GM23338 (cell line): ENCODE measurements at places on chromosomes 5 and 9.
A peak's percentile ranks its signal among the peaks of the same experiment; 100 is the strongest.

- no peak for DNase-seq
These were observed 55.1 kb upstream of the NRARP start for GRCh38 chr9:137357166-137357565.

DNA sequence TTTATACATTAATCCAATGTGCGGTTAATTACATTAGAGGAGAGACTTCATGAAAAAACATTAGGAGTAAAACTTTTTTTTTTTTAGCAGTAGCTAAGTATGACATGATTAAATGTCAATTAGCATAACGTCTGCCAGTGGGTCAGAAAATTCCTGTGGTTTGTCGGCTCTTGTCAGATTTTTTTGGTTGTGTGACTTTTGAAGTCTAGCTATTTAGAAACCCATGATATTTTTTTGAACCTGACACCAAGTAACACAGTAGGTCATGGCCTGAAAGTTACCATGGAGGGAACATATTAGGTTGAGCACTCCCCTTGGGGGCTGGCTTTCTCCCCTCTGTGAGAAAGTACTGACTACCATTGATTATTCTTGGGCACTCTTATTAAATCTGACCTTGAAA lies 84.8 kb upstream of the ALDH1A1 start:
- no peak for DNase-seq

DNA sequence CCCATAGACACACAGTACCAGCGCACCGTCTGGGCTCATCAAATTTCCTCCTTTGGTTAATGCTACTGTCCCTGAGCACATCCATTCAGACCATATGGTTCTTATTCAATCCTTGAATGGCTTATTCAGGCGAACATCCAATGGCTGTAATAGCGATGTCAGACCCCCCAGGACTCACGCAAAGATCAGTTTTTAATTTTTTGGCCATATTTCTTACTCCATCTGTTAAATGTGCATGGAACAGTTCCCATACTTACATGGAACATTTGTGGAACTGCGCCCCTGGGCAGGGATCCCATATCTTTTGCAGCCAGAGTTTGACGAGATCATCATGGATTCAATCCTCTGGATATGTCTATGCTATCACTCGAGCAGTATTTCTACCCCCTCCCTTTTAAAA lies 213.2 kb downstream of the ADAMTS6 start:
- DNase-seq: no peak

DNA sequence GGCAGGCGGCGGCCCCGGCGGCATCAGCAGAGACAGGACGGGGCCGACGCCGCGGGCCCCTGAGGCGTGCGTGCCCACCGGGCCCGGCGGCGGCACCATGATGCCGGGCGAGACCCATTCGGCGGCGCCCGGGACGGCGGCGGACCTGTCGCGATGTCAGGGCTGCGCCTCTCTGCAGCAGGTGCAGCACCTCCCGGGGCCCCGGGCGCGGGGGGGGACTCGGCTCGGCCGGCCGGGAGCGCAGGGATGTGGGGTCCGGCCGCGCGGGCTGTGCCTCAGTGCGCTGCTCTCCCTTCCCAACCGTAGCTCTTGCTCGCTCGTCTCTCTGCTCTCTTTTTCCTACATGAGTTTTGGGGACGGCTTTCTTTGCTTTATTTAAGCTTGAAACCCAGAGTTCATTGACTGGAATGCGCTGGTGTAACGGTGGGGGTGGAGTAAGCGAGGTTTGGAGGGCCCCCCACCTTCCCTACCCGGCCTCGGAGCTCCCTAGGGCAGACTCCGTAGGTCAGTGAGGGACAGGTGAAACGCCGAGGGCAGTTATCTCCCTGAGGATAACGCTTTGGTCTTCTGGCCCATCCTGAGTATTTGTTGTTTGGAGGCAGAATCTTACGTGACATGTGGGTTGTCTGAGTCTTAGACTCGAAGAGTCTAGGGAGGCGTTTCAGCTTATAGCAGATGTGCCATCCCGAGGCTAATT lies 490 bp downstream of the ICE1 start:
- peak; percentile 39 for DNase-seq

DNA sequence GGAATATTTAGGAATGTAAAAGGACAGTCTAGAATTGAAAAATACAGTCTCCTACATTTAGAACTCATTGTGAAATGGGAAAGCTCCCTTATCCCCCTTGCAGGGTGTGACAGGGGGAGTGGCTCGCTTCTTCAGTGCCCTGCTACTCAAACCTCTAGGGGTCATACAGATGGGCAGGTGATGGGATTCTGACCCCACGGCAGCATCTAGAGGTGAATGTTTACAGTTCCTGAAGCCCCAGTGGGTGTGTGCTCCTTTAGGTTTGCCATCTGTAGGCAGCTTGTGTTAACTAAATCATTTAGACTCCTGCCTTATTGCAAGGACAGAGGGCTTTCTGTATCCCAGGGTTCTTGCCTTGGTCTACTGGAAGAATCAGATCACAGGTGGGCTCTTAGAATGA lies 271.0 kb upstream of the MPDZ start:
- peak; percentile 15 for DNase-seq

GRCh38 chr5:122385286-122385685 lies 73.2 kb downstream of the SNCAIP start:
- DNase-seq: no peak

- DNase-seq: no peak
These were observed 11.9 kb downstream of the DELE1 start for GRCh38 chr5:141935538-141935937.

DNA sequence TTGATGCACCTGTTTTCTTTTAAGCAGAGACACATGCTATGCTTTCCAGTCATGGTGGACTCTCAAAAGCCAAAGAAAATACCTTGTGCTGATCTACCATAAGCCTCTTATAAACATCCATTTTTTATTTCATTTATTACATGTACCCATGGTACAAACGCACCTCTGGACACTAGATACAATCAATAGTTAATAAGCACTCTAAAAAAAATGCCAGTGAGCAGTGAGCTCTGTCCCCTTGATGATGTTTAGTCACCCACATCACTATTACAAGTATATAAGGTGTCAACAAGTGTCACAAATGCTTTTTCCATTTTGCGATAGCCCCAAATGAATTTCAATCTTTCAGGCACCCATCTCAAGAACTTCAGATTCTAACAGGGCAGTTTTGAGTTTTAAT lies 5.9 kb downstream of the KLF4 start:
- DNase-seq: no peak

DNA sequence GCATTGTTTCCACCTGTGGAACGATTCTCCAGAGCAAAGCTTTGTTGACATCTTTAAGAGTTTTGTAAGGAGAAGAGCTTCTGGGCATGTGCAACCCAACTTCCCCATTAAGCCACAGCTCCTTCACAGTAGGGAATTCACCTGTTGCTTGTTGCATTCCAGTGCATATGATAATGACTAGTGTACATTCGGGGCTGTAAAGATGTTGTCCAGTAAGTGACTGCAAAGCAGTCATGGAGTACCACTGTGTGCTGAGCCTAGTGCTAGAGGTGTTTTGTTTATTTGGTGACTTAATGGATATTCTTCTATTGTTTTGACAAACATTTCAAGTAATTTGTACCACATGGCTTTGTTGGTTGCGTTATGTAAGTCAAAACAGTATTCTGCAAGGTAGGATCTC lies 12.8 kb downstream of the UGCG start:
- no peak for DNase-seq

DNA sequence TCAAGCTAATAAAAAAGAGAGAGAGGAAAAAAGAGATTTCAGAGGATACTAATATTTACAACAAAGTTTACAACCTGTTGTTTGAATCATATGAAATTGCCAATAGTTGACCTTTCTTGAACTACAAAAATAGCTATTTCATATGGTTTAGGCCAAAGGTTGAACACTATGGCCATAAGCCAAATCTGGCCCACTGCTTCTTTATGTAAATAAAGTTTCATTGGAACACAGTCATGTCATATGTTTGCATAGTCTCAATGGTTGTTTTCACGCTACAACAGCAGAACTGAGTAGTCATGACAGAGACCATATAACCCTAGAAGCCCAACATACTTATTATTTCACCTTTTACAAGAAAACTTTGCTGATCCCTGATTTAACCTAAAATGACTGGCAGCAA lies 20.9 kb downstream of the SEMA5A start:
- no peak for DNase-seq

- no peak for DNase-seq
These were observed 74.2 kb downstream of the MAMDC2 start for GRCh38 chr9:70117835-70118319.

DNA sequence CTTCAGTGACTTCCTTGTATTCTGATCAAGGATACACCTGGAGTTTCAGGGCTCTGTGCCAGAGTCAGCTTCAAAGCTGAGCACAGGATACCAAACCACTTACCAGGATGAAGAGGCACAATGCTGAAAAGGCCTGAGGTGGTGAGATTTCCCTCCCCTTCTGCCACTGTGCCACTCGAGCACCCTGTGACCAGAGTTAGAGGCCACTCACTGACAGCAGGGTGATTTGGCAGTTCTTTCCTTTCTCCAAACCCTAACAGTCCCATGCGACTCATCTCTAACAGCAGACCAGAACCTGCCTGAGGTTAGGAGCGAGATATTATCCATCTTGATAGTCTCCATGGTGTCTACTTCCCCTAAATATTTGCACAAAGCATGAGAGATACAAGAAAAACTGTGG lies 1.8 kb downstream of the PLGRKT start:
- DNase-seq: no peak

DNA sequence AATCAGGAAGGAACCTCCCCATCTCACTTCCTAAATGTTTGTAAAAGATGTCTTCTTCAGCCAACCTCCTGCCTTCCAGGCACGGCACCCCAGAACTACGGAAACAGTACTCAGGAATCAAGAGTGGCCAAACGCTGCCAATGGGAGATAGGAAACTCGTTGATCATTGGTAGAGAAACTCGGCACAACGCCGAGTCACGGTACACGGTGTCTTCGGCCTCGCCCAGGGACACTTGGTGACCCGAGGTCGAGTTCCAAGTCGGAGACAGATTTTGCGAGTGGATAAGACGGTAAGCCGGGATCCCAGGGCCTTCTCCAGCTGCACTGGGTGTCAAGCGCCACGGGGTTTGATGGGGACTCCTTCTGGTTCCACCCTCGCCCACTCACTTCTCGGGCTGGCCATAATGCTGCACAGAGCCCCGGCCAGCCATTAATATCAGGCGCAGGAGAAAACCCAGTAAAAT lies 343 bp downstream of the KIAA0825 start:
- peak; percentile 65 for DNase-seq

DNA sequence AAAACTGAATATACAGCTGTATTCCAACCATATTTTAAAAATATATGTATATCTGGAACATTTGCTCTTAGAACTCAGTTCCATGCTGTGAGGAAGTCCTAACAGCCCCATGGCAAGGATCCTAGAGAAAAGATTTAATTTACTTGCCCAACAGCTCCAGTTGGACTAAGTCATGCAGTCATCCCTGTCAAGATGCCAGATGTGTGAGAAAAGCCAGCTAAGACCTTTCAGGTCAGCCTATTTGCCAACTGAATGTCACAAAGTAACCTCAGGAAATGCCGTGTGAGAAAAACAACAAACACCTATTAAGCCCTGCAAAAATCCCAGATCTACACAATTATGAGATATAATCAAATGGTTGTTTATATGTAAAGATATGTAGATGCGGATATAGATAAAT lies 416.3 kb downstream of the NR2F1-AS1 start:
- DNase-seq: no peak

GRCh38 chr9:112574008-112574407 lies 87.4 kb downstream of the KIAA1958 start:
- DNase-seq: no peak

GRCh38 chr9:127021664-127022363 lies 100.6 kb downstream of the ANGPTL2 start:
- no peak for DNase-seq

DNA sequence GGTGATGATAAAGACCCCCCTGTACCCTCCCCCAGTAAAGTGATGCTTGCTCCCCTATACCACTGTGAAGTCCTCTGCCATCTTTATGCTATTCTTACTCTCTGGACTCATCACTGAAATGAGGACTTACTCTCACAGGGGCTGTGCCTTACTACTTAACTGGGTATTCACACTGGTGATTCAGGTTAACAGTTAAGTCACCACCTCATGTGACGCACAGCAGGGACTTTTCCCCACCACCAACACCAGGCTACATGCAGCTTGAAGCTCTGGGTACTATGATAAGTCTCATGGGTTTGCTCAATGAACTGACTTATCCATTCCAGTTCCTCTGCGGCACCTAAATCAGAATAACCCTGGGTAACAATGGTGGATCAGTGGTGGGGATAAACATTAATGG lies 163.7 kb downstream of the ELAVL2 start:
- no peak for DNase-seq

- no peak for DNase-seq
These were observed 389.3 kb upstream of the DMAC1 start for GRCh38 chr9:8188723-8189407.
